ENCODE measurements at places on chromosomes 7 and 10.

DNA sequence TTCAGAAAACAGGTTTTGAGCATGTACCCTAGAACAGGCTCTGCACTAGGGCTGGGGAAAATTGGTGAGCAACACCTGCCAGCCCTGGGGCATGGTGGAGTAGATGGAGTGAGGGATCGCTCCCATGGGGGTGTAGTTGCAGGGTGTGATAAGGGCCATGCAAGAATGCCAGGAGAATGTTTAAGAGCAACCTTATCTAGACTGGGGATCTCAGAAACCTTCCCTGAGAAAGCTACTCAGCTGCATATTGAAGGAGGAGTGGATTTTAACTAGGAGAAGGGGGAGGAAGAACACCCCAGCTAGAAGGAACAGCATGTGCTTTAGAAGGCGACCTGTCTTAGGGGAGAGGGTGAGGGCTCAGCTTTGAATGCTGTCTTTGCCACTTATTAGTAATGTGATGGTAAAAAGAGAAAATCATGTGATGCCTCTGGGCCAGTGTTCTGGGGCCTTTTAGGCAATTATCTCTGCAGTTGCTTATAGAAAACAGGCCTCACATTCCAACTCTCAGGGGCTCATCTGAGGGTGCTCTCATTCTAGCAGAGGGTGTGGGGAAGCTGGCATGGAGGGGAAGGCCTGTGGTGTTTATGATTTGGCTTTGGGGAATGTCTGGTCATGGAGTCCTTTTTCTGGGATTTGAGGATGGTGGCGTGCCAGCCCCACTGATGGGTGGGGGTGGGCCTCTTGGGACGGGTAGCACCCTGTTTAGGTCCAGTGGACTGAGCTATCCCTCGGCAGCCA is 225.4 kb downstream of the BMPER start:
- DNase-seq, result no peak

DNA sequence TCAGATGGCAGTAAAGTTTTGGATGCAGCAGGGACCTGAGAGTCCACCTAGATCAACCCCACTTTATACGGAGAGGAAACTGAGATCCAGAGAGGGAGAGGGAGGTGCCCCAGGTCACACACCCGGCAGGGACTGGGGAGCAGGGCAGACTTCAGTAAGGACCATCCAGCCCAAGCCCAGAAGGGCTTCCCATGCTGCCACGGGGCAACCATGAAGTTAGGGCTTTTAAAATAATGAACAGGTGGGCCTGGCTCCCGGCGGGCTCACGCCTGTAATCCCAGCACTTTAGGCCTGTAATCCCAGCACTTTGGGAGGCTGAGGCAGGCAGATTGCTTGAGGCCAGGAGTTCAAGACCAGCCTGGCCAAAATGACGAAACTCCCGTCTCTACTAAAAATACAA is 98.5 kb downstream of the HIP1 start:
- DNase-seq, result no peak

DNA sequence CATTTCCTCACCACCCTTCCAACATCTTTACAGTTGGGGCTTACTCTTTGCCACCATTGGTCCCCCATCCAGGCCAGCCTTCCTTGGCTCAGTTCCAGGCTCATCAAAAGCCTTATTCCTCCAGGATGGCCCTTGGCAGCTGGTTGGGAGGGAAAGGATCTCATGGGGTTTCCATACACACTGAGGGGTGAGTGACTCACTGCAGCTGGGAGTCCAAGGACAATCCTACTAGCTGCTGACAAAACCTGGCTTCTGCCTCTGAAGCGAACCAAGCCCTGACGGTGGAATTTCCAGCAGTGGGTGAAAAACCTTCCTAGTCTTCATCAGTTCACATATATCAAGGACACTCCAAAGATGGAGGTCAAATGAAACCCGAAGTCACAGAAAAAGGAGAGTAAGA is 22.9 kb downstream of the CRHR2 start:
- DNase-seq, result no peak

GRCh38 chr7:68321076-68321639 is 1277.1 kb upstream of the AUTS2 start:
- no peak for DNase-seq

- no peak for DNase-seq
Measured at GRCh38 chr10:130138479-130138866, 2.3 kb downstream of the GLRX3 start.

- no peak for DNase-seq
Measured at GRCh38 chr10:44010873-44011602, 362.4 kb upstream of the ZNF32 start.

- no peak for DNase-seq
Measured at GRCh38 chr10:34889004-34889869, 74.1 kb upstream of the PARD3 start.

DNA sequence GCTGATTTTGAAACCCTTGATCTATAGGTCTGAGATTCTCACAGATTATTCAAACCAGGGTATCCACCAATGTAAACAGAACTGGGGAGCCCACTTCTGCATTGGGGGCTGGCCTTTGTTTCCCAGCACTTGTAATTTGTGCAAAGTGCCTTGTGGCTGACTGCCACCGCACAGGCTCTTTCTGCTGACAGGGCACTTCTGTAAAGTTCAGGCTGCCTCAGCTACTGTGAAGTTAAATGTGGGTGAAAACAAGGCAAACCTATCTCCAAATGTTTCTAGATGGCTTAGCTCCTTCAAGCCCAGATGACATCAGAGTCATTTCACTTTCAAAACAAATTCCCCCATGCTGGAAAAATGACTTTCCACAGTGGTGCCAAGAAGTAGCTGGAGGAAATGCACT is 54.7 kb downstream of the GRID1 start:
- no peak for DNase-seq

DNA sequence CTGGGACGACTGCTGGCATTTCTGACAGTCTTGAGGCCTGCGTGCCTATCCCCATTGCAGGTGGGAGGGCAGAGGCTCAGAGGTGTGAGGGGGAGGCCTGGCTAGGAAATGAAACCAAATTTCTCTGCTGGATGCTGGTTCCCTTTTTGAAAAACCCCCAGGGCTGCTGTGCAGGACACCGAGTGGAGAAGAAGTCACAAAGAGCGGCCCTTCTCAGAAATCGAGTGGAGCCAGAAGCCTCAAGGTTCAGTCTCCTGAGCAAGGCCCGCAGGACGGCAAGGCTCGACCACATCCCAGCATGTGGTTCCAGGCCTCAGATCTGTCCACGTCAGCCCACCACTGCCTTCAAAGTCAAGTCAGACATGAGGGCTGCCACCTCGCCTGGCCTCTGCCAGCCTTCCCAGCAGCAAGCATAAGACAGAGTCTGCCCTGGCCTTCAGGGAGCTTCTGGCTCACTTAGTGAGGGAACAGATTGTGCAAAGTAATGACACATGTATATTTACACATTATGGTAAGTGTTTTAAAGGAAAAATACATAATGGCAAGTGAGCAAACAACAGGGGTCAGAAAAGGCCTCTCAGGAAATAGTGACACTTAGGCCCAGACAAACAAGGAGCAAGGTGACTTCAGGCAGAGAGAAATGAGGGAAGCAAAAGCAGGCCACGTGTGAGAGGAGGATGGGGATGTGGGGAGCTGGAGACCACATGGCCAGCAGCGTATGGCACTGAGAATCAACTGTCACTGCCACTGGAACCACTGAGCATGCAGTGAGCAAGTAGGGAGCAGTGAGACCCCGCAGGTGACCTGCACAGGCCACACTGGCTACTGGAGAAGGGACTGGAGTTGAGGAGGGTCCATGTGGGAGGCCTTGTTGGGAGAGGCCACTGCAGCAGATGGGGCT is 86.7 kb downstream of the ARHGAP22 start:
- DNase-seq, result no peak

Measured in stimulated activated CD4-positive, alpha-beta T cell treated with anti-CD3 and anti-CD28 coated beads, Interleukin-15, amount 100 ng/mL, for 1 hour (primary cell).